ENCODE measurements at places on chromosomes 12 and 14.

GRCh38 chr14:99871771-99872170 lies 78.6 kb downstream of the EML1 start:
- H3K4me3 ChIP-seq: no peak overlapping the region
- H3K4me1 ChIP-seq: no peaks in the 10 kb centered on the region
- no peaks in the 10 kb centered on the region for H3K27me3 ChIP-seq

GRCh38 chr12:63930971-63931370 lies 86.5 kb downstream of the SRGAP1 start:
- no peak overlapping the region for H3K27ac ChIP-seq
- H3K27me3 ChIP-seq: no peaks in the 10 kb centered on the region
- H3K4me1 ChIP-seq: peaks cover 3% of the 10 kb centered on the region
- H3K4me3 ChIP-seq: no peak overlapping the region
- no peak for DNase-seq

- H3K27me3 ChIP-seq: no peaks in the 10 kb centered on the region
- peaks cover 9% of the 10 kb centered on the region for H3K4me1 ChIP-seq
- H3K27ac ChIP-seq: peak overlapping the region; percentile 97
- peak overlapping the region; percentile 94 for H3K4me3 ChIP-seq
- DNase-seq: no peak
- peaks cover 2% of the 10 kb centered on the region for H3K36me3 ChIP-seq
Observed at GRCh38 chr12:6688543-6688998, 604 bp downstream of the ZNF384 start.

DNA sequence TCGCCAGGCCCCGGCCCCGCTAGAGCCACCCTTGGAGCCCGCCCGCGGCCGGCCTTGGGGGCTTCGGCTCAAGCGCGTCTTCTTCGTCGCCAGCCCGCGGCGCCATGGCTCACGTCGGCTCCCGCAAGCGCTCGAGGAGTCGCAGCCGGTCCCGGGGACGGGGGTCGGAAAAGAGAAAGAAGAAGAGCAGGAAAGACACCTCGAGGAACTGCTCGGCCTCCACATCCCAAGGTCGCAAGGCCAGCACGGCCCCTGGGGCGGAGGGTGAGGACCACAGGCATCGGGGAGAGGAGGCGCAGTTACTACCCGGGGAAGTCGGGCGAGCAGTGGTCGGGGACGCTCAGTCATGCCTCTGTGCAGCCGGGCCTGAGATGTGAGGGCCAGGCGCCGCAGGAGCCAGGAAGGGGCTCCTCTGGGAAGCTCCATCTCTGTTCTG lies 573 bp downstream of the ARL6IP4 start:
- DNase-seq: peak; percentile 34
- H3K27ac ChIP-seq: peak overlapping the region; percentile 53
- peaks cover 36% of the 10 kb centered on the region for H3K36me3 ChIP-seq
- peak overlapping the region; percentile 85 for H3K4me3 ChIP-seq

GRCh38 chr12:57775563-57776246 lies 3.3 kb downstream of the EEF1AKMT3 start:
- peaks cover 2% of the 10 kb centered on the region for H3K36me3 ChIP-seq
- peaks cover 8% of the 10 kb centered on the region for H3K4me1 ChIP-seq
- no peaks in the 10 kb centered on the region for H3K27me3 ChIP-seq

GRCh38 chr12:68984796-68985573 lies 52.0 kb upstream of the CPM start:
- H3K27me3 ChIP-seq: no peaks in the 10 kb centered on the region
- no peaks in the 10 kb centered on the region for H3K4me1 ChIP-seq
- no peak for DNase-seq

DNA sequence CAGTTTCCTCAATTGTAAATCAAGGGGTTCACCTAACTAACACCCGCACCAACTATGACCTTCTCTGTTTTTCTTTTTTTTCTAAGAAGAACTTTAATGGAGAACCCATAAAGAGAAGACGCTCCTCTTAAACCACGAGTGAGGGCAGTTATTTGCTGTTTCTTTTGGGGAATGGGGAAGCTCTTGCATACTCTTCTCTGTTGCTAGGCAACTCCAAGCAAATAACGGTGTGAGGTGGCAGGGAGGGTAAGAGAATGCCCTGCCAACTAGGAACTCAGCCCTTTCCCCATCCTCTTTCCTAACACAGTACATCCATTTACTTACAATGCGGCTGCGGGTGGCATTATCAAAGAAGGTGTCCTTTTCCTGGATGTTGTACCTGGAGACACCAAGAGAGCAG lies 114.9 kb downstream of the ANO2 start:
- H3K27ac ChIP-seq: no peak overlapping the region
- H3K4me3 ChIP-seq: no peak overlapping the region
- H3K27me3 ChIP-seq: no peaks in the 10 kb centered on the region
- H3K36me3 ChIP-seq: no peaks in the 10 kb centered on the region
- peak; percentile 32 for DNase-seq

GRCh38 chr12:99983456-99984258 lies 1.1 kb downstream of the ANKS1B start:
- no peak overlapping the region for H3K27ac ChIP-seq
- no peaks in the 10 kb centered on the region for H3K36me3 ChIP-seq
- H3K27me3 ChIP-seq: no peaks in the 10 kb centered on the region

GRCh38 chr12:26633591-26634210 lies 199.3 kb downstream of the ITPR2 start:
- peaks cover 4% of the 10 kb centered on the region for H3K4me1 ChIP-seq
- no peaks in the 10 kb centered on the region for H3K36me3 ChIP-seq
- H3K27ac ChIP-seq: no peak overlapping the region
- DNase-seq: no peak
- H3K4me3 ChIP-seq: no peak overlapping the region

DNA sequence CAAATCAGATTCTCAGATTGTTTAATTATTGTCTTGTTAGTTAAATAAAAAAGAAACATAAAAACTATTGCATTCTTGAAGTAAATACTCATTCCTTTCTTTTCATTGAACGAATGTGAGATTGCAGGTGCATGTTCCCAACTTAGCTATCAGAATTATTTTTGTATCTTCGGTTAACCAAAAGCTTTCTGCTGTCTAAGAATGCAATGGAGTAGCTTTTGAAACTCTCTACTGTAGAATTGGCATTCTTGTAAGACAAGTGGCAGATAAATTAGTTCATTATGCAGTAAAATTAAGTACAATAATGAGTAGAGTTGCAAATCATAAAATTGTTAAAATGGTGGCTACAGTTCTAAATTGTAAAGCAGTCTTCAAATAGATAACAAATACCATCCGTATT lies 298.1 kb downstream of the ACSS3 start:
- H3K27ac ChIP-seq: no peak overlapping the region
- H3K4me3 ChIP-seq: no peak overlapping the region
- H3K4me1 ChIP-seq: peaks cover 1% of the 10 kb centered on the region
- no peaks in the 10 kb centered on the region for H3K36me3 ChIP-seq
- no peak for DNase-seq
- H3K27me3 ChIP-seq: no peaks in the 10 kb centered on the region

DNA sequence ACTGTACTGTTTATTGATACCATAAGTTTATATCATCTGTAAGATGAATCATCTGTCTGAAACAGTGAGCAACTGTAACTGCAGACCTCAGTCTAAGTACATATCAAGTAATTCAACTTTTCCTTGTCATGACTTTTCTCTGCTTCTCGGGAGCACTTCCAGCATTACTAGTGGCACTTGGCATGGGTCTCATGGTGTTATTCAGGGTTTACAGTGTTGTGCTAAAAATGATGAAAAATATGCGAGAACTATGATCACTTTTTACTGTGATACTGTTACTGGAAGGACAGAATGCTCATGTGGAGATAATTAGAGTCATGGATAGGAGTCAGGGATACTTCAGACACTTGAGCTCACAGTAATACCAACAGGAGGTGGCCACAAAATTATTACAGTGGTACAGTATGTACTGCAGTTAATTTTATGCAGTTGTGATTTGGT lies 8.3 kb downstream of the KTN1 start:
- no peak overlapping the region for H3K27ac ChIP-seq
- peaks cover 7% of the 10 kb centered on the region for H3K4me1 ChIP-seq
- no peak for DNase-seq
- H3K4me3 ChIP-seq: no peak overlapping the region
- H3K27me3 ChIP-seq: no peaks in the 10 kb centered on the region
- H3K36me3 ChIP-seq: no peaks in the 10 kb centered on the region

DNA sequence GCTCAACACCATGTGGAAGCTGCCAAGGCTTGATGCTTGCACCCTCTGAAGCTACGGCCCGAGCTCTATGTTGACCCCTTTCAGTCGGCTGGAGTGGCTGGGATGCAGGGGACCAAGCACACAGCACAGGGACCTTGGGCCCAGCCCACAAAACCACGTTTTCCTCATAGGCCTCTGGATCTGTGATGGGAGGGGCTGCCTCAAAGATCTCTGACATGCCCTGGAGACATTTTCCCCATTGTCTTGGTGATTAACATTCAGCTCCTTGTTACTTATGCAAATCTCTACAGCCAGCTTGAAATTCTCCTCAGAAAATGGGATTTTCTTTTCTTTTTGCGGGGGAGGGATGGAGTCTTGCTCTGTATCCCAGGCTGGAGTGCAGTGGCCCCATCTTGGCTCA lies 46.3 kb downstream of the MON2 start:
- peaks cover 5% of the 10 kb centered on the region for H3K36me3 ChIP-seq
- no peaks in the 10 kb centered on the region for H3K4me1 ChIP-seq
- DNase-seq: no peak
- H3K27ac ChIP-seq: no peak overlapping the region
- H3K4me3 ChIP-seq: no peak overlapping the region
- H3K27me3 ChIP-seq: no peaks in the 10 kb centered on the region

DNA sequence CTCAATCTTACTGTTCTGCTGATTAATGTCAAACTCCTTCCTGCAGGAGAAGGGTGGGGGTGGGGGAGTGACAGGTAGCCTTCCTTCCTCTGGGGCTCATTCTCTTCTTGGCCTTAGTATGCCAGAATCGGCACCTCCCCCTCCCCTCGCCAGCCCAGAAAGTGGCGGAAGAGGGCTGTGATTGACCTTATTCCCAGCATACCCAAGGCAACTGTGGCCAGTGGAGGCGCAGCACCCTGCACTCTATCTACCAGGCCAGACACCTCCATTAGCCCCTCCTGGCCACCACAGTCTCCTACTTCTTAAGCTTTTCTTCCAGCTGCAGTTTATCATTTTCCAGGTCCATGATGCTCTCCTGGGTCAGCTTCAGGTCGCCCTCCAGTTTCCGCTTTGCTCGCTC lies 15.5 kb downstream of the MYH6 start:
- H3K36me3 ChIP-seq: no peaks in the 10 kb centered on the region
- no peaks in the 10 kb centered on the region for H3K27me3 ChIP-seq
- no peak for DNase-seq

DNA sequence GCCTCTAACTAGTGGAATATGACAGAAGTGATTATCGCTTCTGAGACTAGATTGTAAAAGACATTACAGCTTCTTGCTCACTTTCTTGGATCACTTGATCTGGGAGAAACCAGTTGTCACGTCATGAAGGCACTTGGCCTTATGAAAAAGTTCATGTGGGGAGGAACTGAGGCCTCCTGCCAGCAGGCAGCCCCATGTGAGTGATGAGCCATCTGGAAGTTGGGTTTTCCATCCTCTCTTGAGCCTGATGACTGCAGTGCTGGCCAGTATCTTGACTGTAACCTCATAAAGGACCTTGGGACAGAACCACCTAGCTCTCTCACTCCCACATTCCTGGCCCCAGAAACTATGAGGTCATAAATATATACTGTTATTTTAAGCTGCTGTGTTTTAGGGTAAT lies 28.0 kb downstream of the TTLL5 start:
- H3K4me3 ChIP-seq: no peak overlapping the region
- no peaks in the 10 kb centered on the region for H3K27me3 ChIP-seq
- no peaks in the 10 kb centered on the region for H3K4me1 ChIP-seq
- peaks cover 22% of the 10 kb centered on the region for H3K36me3 ChIP-seq

- no peak overlapping the region for H3K27ac ChIP-seq
- H3K36me3 ChIP-seq: peaks cover 10% of the 10 kb centered on the region
- H3K4me3 ChIP-seq: no peak overlapping the region
Observed at GRCh38 chr14:65531148-65531547, 118.6 kb downstream of the FUT8 start.

- H3K27ac ChIP-seq: no peak overlapping the region
- H3K27me3 ChIP-seq: no peaks in the 10 kb centered on the region
- peaks cover 7% of the 10 kb centered on the region for H3K4me1 ChIP-seq
- H3K36me3 ChIP-seq: no peaks in the 10 kb centered on the region
Observed at GRCh38 chr12:53817021-53817389, 65.2 kb upstream of the CISTR start.

DNA sequence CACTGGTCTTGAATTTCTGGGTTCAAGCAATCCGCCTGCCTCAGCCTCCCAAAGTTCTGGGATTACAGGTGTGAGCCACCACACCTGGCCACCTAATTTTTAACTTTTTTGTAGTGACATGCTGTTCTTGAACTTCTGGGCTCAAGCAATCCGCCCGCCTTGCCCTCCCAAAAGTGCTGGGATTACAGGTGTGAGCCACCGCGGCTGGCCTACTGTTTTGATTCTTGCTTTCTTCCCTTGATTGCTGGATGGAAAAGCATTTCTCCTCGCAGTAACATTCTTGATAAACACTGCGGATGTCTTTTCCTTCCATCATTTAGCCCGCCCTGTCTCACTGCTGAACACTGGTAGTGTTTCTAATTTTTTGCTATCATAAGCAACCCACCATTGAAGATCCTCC lies 72.9 kb downstream of the RBM19 start:
- peaks cover 3% of the 10 kb centered on the region for H3K36me3 ChIP-seq
- H3K4me3 ChIP-seq: no peak overlapping the region
- H3K27ac ChIP-seq: no peak overlapping the region
- H3K27me3 ChIP-seq: no peaks in the 10 kb centered on the region

- peak overlapping the region; percentile 70 for H3K4me3 ChIP-seq
- H3K27ac ChIP-seq: peak overlapping the region; percentile 72
- H3K36me3 ChIP-seq: no peaks in the 10 kb centered on the region
Observed at GRCh38 chr12:54358191-54358944, 5.9 kb downstream of the GPR84 start.

DNA sequence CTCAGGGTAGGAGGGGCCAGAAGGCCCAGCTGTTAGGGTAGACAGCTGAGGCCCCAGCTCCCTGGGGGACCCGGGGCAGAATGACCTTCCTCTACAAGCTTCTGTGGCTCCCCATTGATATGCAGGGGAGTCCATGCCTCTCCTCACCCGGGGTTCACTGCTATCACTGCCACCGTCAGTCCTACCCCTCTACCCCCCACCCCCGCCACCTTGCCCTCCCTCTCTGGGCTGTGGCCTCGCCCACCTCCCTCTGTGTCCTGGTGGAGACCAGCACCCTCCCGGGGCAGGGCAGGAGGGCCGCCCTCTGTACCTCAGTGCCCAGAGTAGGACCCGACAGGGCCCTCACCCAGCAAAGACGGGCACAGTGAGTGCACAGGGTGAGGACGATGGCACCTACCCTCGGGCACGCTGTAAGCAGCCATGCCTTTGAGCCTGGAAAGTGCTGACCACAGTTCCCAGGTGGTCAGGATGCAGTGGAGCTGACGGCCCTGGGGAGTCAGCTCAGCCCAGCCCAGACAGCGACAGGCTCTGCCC lies 88.4 kb upstream of the SFSWAP start:
- no peak for DNase-seq
- H3K27me3 ChIP-seq: no peaks in the 10 kb centered on the region
- no peaks in the 10 kb centered on the region for H3K36me3 ChIP-seq
- no peak overlapping the region for H3K27ac ChIP-seq

GRCh38 chr12:110858848-110859247 lies 12.1 kb downstream of the CCDC63 start:
- DNase-seq: no peak
- no peaks in the 10 kb centered on the region for H3K27me3 ChIP-seq
- no peak overlapping the region for H3K4me3 ChIP-seq

GRCh38 chr14:102087762-102088011 lies 843 bp upstream of the HSP90AA1 start:
- no peaks in the 10 kb centered on the region for H3K27me3 ChIP-seq
- H3K4me3 ChIP-seq: peak overlapping the region; percentile 76
- peak overlapping the region; percentile 98 for H3K27ac ChIP-seq
- H3K4me1 ChIP-seq: peaks cover 22% of the 10 kb centered on the region

Data from trophoblast cell (in vitro differentiated cells and primary cell).